Activated CD8-positive, alpha-beta T cell treated with anti-CD3 and anti-CD28 coated beads, Interleukin-2, amount 10 ng/mL, durations not matched to agents 7 days and 5 days (primary cell): ENCODE measurements at places on chromosomes 1 and 21.
A peak's percentile ranks its signal among the peaks of the same experiment; 100 is the strongest.

DNA sequence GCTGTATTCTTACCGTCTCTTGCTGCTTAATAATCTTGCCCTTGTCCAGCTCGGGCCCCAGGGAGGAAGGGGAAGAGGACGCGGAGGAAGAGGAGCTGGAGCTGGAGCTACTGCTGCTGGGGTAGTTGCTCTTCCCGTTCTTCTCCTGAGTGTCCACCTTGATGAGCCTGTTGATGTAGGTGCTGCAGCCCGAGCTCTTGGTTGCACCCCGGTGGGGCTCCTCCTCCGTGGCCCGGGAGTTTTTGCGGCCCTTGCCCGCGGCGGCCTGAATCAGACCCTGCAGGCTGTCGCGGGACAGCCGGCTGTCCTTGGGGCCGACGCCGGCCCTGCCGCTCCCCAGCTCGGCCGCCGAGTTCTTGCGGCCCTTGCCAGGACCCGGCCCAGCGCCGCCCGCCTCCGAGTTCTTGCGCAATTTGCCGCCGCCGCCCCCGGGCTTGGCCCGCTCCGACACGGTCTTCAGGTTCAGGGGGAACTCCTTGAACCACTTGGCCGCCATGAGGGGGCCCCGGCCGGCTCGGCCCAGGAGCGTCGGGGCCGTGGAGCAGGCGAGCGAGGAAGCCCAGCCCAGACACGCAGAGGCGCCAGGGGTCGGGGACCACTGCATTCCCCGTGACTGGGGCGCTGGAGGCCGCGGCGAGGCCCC, 475 bp upstream of the TDRD10 start:
- no peak for DNase-seq

- no peak for DNase-seq
Measured at GRCh38 chr1:228048120-228048519, 34.4 kb upstream of the ARF1 start.

DNA sequence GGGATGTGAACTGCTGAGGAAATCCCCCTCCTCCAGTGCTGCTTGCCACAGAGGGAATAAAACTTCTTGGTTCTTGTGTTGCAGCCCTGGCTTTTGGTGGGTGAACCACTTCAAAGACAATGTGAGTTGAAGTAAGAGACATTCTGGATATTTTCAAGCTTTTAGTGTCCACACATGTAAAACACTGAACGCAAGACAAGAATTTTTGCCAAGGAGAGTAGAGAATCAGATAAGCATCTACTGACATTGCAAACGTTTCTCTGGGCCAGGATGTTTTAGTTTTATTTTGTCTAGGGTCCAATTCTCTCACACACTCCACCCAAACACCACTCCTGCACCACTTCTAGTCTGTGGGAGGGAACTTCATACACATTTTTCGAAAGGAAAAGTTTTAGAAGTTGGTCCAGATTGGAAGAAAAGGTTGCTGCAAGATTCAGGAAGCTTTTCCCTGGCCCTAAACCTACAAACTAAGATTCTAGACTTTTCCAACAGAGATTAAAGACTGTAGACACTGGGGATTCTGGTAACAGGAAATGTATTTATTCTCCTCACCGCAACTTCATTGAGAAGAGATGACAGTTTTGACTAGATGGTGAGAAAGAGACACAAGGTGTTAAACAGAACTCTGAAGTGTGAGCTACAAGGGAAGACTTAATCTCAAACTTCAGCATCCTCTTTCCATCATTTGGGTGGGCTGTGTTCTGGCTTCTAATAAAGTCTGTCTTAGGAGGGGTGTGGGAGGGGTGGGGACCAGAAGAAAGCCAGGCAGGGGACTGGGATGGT, 16.1 kb downstream of the FASLG start:
- peak; percentile 37 for DNase-seq

DNA sequence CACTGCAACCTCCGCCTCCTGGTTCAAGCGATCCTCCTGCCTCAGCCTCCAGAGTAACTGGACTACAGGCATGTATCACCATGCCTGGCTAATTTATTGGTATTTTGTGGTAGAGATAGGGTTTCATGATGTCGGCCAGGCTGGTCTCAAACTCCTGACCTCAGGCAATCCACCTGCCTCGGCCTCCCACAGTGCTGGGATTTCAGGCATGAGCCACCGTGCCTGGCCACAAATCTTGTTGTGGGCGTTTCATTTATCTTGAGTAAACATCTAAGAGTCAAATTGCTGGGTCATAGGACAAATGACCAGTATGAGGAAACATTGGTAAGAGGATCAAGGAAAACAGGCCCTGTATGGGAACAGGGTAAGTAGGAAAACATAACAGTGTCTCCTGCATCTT, 17.9 kb downstream of the TMEM200B start:
- DNase-seq: no peak

DNA sequence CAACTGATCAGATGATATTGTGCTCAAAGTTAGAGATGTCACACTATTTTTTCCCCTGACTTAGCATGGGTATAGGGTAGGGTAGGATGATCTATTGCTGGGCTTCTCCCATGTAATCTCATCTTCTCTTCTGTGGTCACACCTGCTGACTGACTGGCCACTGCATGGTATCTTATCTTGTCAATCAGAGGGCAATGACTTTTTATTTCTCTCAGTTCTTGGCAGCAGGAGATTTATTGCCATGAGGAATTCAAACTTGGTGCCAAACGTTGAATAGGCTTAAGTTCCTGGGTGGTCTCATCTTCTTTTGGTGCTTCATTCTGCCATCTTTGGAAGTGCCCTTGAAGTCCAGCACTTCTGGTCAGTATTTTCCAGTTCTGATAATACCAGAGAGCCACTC, 226.4 kb upstream of the POGK start:
- no peak for DNase-seq

- no peak for DNase-seq
Measured at GRCh38 chr1:210233216-210233494, 559 bp downstream of the SERTAD4 start.

- peak; percentile 47 for DNase-seq
Measured at GRCh38 chr1:226061841-226062557, 517 bp upstream of the H3-3A start.

GRCh38 chr1:13550663-13551062, 33.0 kb upstream of the PDPN start:
- DNase-seq: no peak

DNA sequence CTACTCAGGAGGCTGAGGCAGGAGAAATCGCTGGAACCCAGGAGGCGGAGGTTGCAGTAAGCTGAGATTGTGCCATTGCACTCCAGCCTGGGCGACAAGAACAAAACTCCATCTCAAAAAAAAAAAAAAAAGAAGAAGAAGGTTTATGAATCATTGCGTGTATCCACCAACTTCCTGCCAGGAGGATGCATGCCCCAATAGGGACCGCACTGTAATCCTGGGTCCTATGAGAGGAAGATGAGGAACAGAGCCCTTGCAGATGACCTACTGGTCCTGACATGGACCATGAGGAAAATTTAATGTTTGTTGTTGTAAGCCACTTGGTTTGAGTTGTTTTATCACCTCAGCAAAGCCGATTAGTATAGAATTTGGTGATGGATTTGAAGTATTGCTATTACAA, 56.7 kb downstream of the PTGS2 start:
- no peak for DNase-seq

- DNase-seq: no peak
Measured at GRCh38 chr1:239507826-239508225, 121.5 kb downstream of the CHRM3 start.

DNA sequence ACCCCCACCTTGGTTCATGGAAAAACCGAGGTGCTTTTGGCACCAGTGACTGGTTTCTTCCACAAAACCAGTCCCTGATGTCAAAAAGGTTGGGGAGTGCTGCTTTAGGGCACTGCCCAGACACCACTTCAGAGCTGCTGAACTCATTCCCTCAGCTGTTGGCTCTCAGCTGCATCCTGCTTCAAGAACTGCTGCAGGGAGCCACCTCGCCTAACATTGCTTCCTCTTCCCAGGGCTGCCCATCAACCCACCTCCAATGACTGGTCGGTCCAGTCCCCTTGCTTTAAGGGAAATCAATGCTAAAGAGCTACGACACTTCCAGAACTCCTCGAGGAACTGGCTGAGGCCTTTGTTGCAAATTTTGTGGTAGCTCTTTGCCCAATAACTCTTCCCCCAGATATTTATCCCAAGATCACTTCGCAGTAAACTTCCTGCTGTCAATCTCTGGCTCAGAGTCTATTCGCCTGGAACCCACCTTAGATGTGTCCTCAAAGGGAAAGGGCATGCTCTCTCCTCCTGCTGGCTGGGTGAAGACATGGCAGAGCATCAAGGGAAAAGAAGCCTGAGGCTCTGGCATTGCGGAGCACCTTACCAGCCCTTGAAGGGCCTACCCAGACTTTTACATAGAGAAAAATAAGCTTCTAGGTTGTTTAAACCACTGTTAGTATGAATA, 29.0 kb downstream of the C1orf52 start:
- no peak for DNase-seq

GRCh38 chr1:6695868-6696267, 5.7 kb downstream of the DNAJC11 start:
- DNase-seq: no peak

GRCh38 chr1:100734676-100735075, 15.1 kb downstream of the VCAM1 start:
- no peak for DNase-seq

GRCh38 chr1:109248797-109249629, at the start of gene CELSR2:
CELSR2 (plus strand) TSS chr1:109249539; CDS start chr1:109250080, 541 bp downstream.
- peak; percentile 69 for DNase-seq

- peak; percentile 87 for DNase-seq
Measured at GRCh38 chr1:160085686-160086455, 4.5 kb downstream of the KCNJ9 start.

DNA sequence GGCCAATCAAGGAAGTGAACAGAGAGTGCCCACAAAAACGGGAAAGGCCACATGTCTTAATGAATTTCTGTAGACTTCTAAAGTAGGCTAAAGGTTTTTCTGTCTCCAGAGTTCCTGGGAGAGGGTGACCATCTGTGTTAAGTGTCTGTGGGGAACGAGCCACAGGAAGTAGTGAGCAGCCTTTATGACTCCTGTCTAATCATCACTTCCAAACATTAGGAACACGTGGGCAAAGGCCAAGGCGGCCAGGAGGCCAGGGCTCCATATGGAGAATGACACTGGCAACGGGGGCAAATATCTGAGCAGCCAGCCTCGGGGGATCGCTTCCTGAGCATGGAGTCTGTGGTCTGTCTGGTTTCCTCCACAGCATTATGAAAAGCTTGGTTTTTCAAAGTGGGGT, 7.1 kb downstream of the FAM89A start:
- DNase-seq: no peak

GRCh38 chr1:77310924-77311323, 29.1 kb downstream of the AK5 start:
- no peak for DNase-seq

DNA sequence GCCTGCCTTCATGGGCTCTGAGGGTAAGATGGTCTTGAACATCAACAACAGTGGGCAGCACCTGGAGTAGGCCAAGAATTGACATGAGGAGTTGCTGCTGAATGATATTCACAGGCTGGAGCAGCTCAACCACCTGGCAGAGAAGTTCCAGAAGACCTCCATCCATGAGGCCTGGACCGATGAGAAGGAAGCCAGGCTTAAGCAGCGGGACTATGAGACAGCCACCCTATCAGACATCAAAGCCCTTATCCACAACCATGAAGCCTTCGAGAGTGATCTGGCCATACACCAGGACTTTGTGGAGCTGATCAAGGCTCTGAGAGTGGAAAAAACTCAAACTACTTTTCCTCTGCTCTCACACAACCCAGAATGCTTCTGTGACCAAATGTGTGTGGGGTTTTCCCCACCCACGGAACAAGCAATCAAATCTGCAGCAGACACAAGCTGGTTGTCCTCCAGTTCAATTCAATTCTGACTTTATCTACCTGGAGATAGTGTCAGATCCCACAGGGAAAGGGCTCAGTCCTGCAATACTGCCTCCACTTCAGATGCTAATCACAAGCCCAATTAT, 12.1 kb upstream of the EPHA10 start:
- no peak for DNase-seq

GRCh38 chr1:77282866-77283539, 1.2 kb downstream of the AK5 start:
- no peak for DNase-seq

DNA sequence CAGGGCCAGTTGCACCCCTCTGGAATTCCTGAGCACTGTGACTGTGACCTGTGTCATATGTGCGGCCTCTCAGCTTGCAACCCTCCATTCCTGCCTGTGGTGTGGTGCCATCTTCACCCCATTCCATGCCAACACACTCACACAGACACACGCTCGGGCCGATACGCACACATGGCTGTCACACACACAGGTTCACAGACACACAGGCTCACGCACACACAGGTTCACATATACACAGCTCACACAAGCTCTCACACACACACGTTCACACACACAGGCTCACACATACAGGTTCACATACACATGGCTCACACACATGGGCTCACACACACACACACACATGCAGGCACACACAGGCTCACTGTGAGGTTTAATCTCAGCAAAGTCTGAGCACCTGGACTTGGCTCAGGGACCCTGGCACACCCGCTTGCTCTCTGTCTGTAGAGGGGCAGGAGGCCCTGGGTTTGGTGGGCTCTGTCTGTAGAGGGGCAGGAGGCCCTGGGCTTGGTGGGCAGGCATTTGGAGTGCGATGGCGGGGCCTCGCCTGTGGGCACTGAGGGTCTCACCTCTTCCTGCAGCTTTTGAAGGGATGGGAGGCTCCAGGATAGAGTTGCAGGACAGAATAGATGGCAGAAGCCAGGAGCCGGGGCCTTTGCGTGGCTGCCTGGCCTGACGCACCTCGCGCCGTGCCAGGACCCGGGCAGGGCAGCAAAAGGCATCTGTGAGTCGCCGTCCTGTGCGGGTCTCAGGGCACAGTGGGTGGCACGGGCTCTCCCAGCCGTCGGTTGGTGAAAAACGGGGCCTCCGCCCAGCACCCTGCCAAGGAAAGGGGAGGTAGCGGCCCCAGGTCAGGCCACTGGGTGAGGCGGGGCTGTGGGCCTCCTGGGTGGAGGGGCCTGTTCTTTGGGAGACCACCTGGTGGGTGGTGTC, 17.1 kb downstream of the COL18A1 start:
- no peak for DNase-seq

DNA sequence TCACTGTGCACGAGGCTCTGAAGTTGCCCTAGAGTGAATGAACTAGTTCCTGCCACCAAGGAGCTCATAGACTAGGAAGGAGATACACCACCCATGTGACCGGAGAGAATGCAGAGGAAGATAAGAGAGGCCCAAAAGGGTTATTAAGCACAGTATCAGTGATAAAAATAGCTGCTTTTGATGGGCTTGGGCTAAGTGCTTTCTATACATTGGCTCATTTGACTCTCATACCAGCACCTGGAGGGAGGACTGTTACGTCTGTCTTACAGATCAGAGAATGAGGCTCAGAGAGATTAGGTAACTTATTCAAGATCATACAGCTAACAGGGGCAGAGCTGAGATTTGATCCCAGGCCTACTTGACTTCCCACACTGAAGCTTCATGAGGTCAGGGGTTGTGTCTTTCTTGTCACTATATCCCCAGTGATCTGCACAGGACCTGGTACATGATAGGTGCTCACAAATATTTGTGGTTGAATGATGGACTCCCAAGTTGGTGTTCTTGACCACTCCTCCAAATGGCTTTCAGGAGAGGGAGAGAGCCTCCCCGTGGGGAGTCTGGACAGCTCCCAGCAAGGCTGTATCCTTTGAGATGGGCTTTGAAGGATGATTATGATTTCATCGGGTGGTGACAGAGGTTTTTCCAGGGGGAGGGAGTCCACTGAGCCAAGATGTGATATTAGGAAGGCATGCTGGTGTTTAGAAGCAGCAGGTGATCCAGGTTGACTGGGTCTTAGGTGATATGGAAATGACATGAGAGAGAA, 14.4 kb downstream of the PPFIA4 start:
- no peak for DNase-seq
